ENCODE measurements at places on chromosomes 1 and 21.

GRCh38 chr1:156608036-156608674, 6.9 kb upstream of the GPATCH4 start:
- peak; percentile 70 for DNase-seq

GRCh38 chr1:92764116-92764515, 20.8 kb downstream of the EVI5 start:
- no peak for DNase-seq

- no peak for DNase-seq
Observed at GRCh38 chr1:41882068-41882477, 36.6 kb downstream of the HIVEP3 start.

DNA sequence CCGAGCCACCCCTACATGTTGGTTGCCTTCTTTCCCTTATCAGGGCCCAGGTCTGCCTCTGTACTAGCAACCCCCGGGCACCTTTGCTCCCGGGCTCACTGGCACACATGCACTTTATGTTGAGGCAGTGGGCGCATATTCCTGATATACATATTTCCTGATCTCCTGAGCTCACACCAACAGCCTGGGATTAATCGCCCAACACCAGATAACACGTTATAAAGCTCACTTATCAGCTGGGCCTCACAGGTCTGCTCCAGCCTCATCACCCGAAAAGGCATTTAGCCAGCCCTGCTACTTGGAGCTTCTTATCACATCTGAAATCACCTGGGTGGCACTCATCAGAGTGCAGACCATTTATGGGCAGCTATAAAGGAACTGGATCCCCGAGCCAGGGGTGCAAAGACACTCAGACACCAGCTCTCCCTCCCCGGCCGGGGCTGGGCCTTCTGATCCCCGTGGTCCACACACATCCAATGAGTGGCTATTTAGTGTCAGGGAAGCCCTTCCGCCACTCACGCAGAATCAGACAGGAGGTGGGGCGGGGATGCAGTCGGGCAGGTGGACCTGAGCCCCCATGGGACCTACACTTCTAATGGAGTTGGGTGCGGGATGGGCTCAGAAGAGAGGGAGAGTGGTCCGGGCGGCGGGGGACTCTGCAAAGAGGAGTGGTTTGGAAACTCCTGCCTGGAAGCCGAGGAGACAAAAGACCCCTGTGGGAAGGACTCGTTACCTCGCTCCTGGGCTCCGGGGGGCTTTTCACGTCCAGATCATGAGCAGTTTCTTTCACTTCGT, 21.6 kb downstream of the RIPK4 start:
- DNase-seq = no peak

DNA sequence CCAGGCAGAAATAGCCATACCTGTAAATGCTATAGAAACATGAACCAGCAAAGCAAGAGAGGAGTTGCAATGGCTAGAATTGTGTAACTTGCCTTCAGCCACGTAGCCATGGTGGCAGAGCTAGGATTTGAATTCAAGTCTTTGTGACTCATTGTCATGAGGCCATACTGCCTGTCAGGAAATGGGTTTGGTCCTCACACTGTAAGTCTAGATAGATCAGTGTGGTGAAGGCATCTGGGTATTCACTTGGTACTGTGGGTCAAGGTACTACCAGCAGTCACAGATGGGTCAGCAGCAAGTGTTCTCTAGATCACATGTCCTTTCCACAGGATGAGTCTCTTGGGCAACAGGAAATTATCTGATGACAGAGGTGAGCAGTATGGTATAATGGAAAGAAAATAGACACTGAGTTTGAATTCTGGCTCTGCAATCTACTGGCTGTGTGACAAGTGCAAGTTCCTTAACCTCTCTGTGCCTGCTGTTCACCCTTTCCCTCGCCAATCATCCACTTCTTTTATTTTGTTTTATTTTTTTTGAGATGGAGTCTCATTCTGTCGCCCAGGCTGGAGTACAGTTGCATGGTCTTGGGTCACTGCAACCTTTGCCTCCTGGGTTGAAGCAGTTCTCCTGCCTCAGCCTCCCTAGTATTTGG, 36.9 kb downstream of the FGGY start:
- DNase-seq = no peak

DNA sequence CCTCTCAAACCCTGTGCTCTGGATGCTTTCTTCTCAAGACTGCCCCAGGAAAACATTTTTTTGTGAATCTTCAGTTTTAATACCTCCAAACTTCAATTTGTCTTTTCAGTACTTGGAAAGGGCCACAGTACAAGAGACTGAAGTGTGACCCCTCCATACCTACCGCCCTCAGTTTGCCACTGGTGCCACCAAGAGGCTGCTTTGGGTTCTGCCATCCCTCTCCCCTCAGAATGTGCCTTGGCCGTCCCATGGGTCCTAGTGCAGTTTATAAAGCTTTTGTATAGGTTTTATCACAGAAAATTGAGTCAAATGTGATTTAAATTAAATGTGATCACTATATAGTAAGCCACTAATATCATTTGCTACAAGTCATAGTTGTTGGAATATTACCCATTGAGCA, 60.8 kb upstream of the PGD start:
- peak; percentile 15 for DNase-seq

GRCh38 chr1:114503916-114504422, 7.0 kb downstream of the TRIM33 start:
- DNase-seq = no peak

DNA sequence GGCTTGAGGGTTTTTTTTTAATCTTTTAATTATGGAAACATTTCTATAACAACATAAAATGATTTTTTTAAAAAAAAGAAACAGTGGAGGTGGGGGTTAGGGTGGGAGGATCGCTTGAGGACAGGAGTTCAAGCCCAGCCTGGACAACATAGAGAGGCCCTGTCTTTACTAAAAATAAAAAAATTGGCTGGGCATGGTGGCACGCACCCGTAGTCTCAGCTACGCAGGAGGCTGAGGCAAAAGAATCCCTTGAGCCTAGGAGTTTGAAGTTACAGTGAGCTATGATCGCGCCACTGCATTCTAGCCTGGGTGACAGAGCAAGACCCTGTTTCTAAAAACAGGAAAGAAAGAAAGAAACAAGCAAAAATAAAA, 32.2 kb upstream of the RNF11 start:
- DNase-seq = no peak

GRCh38 chr1:221039616-221040015, 160.4 kb downstream of the HLX start:
- no peak for DNase-seq
